ENCODE measurements at places on chromosomes 16 and 17.

- peak; percentile 21 for DNase-seq
Observed at GRCh38 chr17:57407287-57408070, 151.2 kb downstream of the MSI2 start.

DNA sequence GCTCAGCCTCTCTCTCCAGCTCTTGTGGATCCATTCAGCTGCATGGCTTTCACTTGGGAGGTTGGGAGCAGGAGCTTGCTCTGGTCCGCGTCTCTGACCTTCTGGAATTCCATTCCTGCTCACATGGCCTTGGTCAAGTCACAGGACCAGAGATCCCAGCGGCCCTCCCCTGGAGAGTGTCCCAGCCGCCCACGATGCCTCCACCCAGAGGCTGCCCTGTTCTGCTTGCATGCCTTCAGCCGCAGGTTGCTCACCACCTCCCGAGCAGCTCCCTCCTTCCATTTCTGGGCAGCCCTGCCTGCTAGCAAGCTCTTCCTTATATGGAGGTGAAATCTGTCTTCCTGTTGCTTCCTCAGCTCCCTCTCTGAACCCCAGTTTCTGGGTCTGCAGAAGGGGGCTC lies 32.6 kb downstream of the RAI1 start:
- DNase-seq = no peak

DNA sequence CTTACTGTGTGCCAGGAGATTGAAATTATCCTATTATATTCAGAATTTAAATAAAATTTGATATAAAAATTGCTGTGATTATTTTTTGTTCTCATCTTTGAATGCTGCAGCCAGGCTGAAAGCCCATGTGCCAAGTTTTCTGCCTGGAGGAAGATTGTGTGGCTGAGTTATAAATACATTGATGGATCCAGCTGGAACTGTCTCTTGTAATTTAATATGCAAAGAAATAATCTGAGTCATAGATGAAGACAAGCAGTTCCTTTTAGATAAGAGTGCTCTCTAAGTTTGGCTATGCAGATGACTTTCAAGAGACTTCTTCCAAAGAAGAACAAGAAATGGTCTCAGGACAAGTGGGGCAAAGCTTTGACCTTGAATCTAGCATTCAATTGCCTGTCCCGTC lies 871.0 kb downstream of the CDH11 start:
- no peak for DNase-seq

DNA sequence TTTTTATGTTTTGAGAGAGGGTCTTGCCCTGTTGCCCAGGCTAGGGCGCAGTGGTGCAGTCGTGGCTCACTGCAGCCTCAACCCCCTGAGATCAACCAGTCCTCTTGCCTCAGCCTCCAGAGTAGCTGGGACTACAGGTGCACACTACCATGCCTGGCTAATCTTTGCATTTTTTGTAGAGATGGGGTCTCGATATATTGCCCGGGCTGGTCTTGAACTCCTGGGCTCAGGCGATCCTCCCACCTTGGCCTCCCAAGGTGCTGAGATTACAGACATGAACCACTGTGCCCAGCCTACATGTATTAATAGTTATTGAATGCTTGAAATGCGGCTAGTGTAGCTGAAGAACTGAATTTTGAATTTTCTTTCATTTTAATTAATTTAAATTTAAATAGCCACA lies 12.2 kb downstream of the C1QTNF1 start:
- DNase-seq = no peak

DNA sequence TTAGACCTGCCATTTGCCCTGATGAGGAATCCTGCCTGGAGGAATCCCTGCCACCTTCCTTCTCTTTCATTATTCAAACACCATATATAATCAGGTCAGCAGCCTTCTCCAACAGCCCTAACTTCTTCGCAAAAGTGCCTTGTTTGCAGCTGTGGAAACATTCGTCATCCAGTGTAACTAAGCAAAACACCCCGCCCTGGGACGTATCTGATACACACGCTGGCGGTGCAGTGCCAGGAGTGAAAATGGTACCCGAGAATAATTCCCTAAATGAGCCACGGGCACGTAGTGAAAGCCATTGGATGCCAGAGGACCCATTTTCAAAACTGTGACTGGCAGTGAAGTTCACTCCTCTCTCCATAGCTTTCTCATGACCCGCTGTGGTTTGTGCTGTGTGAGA lies 73.7 kb downstream of the IRX3 start:
- no peak for DNase-seq

GRCh38 chr16:10296956-10297340 lies 88.9 kb upstream of the ATF7IP2 start:
- no peak for DNase-seq

- no peak for DNase-seq
Observed at GRCh38 chr16:26756633-26757032, 310.1 kb upstream of the C16orf82 start.

DNA sequence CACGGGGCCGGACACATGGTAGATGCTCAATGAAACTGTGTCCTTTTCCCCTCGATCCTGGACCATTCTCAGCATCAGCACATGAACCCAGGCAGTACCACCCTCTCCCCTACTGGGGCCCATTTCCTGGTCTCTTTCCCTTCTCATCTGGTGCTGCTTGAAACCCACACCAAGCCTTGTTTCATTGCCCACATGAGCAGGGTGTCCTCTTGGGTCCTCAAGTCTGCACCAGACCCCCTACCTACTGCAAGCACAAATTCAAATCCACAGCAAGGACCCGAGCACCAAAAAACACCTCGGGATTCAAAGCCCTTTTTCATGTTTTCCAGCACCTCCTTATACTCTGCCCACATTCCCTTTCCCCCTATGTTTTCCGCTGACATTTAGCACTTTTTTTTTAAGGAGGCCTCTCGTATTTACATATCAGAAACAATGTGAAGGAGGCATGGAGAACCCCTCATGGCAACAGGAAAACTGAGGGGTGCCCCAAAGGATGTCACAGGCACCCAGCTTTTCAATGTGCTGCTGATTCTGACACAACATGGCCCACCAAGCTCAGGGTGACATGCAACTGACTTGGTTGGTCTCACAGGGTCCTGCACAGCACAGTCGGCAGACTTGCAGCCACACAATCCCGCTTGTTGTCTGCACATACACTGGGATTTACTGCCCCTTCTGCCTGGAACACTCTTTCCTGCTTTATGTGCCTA lies 4.6 kb upstream of the CCL1 start:
- DNase-seq = no peak

DNA sequence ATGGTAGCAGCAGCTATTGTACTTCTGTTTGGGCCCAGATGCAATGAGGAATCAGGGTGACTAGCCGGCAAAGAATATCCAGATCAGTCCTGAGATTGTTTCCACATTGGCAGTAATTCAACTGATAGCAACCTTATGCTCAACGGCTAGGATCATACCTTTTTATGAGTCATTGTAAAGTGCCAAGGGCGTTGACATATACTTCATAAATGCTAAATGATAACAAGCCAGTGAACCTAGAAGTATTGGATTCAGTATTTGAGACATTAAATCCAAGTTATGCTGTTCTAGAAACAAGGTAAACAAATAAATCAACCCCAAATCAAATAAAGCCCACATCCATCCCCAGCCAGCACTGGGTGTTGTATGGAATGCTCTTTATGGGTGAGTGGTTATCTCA lies 207.1 kb upstream of the ZFHX3 start:
- DNase-seq = no peak

DNA sequence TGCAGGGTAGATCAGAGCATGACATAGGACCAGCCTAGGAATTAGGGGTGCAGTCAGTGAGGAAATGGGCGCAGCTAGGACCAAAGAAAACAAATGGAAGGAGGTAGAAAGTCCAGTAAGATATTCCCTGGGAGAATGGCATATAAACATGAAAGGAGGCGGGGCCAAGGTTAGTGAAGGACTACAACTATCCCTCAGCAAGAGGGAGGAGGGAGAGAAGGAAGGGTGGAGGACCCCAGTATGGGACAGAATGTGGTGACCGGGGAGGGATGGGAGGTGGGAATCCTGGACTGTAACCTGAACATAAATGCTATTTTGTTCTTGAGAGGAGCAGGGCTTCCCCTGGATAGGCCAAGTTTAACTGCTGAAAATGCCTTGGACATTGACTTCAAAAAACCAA lies 22.8 kb downstream of the ITGB3 start:
- DNase-seq = no peak

All from NCI-H2081 treated with DMSO at 0.1 percent for 48 hours (cell line).